ENCODE measurements at places on chromosomes 4 and X.

DNA sequence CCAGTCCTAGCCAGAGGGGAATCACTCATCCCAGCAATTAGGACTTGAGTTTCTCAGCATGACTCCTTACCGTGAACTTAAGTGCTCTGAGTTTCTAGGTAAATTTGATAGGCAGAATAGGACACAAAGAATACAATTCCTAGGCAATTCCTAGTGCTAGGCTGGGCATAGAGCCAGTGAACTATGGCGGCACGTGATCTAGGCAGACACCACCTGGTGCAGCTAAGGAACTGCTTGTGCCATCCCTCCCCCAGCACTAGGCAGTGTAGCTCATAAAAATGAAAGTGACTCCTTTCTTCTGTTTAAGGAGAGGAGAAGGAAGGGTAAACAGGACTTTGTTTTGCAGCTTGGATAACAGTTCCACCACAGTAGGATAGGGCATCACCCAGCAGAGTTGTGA, 736.3 kb upstream of the PCDH7 start:
- DNase-seq = no peak

DNA sequence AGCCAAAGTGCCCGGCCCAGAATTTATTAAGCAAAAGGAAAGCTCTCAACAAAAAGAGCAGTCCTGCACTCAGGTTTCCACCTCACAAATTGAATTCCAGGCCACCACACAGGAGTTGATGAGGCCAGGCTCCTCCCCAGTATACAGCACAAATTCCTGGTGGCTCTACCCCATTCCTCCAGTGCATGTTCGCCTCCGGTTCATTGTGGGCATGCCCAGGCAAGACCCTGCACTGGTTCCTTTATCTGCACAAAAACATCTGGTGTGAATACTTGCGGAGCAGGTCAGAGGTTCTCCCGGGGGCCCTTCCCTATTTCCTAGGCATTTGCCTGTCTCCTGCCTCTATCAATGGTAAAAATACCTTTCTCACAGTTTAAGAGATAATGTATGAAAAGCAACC, 195.2 kb upstream of the ANXA10 start:
- no peak for DNase-seq

- DNase-seq = no peak
Measured at GRCh38 chrX:115912372-115912897, 258.1 kb upstream of the AGTR2 start.

DNA sequence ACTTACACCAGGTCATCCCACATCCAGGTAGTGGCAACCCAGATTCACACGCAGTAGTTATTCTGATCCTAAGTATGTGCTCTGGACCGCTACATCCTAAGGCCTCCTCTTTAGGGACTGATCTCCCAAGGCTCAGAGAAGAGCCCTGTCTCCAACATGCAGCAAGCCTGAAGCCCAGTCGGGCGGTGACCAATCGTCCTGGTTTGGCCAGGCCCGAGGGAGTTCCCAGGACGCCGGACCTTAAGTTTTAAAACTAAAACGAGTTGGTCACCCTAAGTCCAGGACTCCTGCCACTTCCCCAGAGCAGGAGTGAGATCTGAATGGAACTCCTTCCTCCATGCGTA, 385 bp downstream of the LYAR start:
- DNase-seq = no peak

DNA sequence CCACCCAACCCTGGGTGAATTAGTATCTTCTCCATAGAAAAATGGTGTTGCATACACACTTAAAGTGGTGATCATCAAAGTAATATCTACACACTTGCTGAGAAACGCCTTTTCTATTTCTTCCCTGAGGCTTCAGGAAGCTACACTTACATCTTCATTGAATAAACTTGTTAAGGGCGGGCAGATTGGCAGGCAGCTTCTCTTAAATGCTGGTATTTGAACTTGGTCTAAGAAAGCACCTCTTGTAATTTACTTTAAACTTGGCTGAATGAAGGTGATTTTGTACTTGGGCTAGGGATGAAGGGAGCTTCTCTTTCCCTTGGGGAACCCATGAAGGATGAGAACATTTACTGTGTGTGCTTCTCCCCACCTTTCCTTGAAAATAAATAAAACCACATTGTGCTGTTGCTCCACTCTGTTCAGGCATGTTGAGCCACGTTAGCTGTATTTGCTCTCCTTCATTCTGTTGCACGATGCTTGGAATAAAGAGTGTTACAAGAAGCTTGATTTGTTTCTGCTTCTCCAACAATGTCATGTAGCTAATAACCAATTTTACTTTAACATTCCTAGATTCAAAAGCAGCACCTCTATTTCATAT, 430.1 kb downstream of the ANKRD50 start:
- no peak for DNase-seq

GRCh38 chr4:39543034-39543433, 15.8 kb upstream of the UGDH start:
- no peak for DNase-seq

GRCh38 chrX:1809581-1809980, 194.7 kb downstream of the ASMT start:
- DNase-seq = no peak
